ENCODE measurements at places on chromosomes 5 and 9.

DNA sequence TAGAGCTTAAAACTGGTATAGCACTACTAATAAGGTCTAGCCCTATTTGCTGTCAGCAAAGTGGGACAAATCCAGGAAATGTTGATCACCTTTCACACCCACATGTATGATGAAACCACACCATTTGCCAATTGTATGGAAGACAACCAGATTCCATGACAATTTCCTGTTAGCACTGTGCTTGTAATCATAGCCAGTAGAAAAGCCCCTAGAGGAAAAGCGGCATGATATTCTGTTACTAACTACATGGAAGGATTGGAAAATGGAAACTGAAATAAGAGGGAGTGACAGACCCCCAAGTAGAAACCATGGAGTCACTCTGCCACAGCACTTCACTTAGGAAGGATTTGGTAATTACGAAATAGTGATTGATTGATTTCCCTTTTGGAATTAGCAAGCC lies 923 bp downstream of the SPATA6L start:
- no peak for DNase-seq

- no peak for DNase-seq
Observed at GRCh38 chr9:71643330-71643729, 125.0 kb downstream of the CEMIP2 start.

- peak; percentile 89 for DNase-seq
Observed at GRCh38 chr5:176658817-176659511, 11.7 kb downstream of the TSPAN17 start.

- DNase-seq: peak; percentile 90
Observed at GRCh38 chr9:105425816-105426433, 21.9 kb upstream of the FSD1L start.

GRCh38 chr5:14790220-14790619 lies 81.4 kb downstream of the ANKH start:
- DNase-seq: no peak

- no peak for DNase-seq
Observed at GRCh38 chr5:79834754-79835714, 145.4 kb downstream of the CMYA5 start.

GRCh38 chr5:55853041-55853670 lies 2.0 kb downstream of the IL31RA start:
- no peak for DNase-seq

DNA sequence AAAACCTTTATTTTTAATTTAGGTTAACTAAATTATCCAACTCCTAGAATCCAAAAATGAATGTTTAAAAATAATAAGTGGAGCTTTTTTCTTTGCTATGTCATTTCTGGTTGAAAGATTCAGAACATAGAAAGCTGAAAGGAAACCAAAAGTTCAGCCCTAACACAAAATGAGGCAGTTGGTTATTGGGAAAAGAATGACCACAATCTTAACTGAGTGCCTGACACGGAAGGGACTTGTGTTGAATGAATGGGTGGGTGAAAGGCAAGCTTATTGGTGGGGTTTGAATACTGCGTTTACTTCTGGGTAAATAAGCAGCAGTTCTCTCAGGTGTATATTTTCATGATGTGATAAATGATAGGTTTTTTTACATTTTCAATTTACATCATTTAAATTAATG lies 243.5 kb downstream of the IRX1 start:
- DNase-seq: no peak

DNA sequence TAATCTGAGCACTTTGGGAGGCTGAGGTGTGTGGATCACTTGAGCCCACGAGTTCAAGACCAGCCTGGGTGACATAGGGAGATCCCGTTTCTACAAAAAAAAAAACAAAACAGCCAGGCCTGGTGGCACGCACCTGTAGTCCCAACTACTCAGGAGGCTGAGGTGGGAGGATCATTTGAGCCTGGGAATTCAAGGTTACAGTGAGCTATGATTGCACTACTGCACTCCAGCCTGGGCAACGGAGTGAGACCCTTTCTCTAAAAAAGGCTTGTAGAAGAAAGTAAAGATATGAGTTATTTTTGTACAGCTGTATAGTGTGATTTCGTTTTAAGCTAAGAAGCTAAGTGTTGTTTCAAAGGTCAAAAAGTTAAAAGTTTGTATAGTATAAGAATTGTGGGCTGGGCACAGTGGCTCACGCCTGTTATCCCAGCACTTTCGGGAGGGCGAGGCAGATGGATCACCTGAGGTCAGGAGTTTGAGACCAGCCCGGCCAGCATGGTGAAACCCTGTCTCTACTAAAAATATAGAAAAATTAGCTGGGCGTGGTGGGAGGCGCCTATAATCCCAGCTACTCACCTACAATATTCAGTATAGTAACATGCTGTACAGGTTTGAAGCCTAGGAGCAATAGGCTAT lies 18.8 kb downstream of the UBE2R2 start:
- no peak for DNase-seq

DNA sequence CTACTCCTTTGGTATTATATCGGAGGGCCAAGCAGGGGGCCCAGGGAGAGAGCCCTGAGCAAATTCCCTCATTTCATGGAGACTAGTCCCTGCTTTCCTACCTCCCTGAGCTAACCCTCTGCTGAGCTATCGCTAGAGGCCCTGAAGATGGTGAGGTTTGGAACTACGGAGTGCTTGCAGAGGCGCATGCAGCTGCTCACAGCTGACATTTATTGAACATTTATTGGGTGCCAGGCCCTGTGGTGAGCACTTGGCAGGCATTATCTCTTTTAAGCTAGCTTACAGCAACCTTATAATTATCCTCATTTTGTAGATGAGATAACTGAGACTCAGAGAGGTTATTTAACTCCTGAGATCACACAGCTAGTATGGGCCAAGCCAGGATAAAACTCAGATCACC lies 9.8 kb downstream of the FAT2 start:
- no peak for DNase-seq

- peak; percentile 88 for DNase-seq
Observed at GRCh38 chr5:10590226-10590999, 26.5 kb downstream of the ANKRD33B start.

- DNase-seq: no peak
Observed at GRCh38 chr9:113626735-113627495, 163.4 kb downstream of the RGS3 start.

- DNase-seq: peak; percentile 90
Observed at GRCh38 chr9:94922098-94922607, 195.7 kb downstream of the AOPEP start.

DNA sequence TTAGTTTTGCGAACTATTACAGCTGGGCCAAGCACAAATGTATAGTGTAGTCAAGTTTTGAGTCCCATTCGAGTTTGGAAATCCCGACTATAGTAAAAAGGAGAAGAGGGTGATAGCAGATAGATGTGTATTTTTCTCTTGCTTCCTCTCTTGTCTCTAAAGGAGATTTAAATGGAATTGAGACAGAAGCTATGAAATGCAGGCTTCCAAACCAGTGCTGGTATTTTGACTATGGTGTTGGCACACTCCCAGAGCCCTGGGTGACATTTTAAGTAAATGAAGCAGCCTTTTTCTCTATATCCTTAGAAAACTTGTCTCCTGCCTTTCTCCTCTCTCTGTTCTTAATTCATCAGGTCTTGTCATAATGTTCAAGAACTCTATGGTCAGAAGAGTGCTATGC lies 17.7 kb upstream of the AUH start:
- DNase-seq: no peak

DNA sequence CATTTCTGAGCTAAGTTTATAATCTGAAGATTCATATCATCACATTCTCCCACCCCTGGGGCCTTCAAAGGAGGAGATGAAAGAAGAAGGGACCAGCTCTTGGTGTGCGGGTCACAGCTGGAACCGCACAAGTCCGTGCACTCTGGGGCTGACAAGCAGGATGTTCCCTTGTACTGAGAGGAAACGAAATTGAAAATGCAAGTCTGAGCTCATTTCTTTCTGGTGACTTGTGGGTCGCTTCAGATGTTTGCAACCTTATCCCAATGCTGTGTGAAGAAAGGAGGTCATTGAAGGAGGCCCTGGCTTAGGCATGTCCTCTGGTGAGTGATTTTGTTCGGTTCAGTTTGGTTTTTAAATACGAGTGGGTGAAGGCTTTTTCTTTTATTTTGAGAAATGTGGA lies 59.6 kb downstream of the C9orf152 start:
- DNase-seq: no peak

- DNase-seq: peak; percentile 75
Observed at GRCh38 chr9:630817-631216, 210.7 kb upstream of the DMRT1 start.

GRCh38 chr9:9341203-9341602 lies 1271.6 kb downstream of the PTPRD start:
- DNase-seq: peak; percentile 6

- DNase-seq: peak; percentile 90
Observed at GRCh38 chr9:78297672-78297961, 692 bp downstream of the PSAT1 start.

DNA sequence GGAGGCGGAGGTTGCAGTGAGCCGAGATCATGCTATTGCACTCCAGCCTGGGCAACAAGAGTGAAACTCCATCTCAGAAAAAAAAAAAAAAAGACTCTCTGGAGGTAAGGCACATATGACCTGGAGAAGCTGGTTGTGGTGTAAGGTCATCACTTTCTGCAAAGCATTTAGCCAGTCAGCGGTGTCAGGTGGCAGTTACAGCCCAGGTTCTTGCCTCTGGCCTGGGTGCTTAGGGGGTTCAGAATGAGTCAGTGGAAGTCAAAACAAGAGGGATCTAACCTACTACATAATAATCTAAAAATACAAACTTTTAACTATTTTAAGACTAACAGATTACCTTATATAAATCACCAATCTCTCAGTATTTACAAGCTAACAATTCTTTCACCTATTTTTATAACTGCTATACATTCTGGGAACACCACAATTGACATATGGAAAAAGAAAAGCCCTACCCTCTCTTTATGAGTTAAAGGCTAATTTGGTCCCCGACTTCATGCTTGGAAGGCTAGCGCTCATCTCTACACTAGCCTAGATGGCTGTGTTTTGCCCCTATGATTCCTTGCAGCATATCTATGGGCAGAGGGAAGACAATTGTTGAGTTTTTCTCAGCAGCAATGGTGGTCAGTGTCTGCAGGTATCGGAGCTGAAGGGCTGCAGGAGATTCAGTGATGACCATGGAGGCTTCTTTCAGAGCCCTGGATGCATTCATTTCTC lies 29.2 kb downstream of the STOM start:
- no peak for DNase-seq

DNA sequence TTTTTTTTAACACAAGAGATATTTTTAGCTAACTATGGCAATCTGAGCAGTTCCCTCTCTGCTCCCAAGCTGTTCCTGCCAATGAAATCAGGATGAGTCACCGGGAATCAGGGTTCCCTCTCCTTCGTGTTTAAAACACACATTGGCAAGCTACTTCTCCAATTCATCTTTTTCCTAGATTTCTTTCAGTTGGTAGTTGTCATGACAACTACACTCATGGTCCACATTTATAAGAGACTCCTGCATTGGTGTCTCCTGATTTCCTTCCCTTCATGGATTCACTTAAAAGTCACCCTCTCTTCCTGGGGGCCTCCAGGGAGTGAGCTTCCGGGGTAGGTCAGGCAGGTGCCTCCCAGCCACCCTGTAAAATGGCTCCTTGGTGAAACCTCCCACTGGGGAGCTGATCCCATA lies 72.3 kb upstream of the NIPAL4 start:
- peak; percentile 95 for DNase-seq

DNA sequence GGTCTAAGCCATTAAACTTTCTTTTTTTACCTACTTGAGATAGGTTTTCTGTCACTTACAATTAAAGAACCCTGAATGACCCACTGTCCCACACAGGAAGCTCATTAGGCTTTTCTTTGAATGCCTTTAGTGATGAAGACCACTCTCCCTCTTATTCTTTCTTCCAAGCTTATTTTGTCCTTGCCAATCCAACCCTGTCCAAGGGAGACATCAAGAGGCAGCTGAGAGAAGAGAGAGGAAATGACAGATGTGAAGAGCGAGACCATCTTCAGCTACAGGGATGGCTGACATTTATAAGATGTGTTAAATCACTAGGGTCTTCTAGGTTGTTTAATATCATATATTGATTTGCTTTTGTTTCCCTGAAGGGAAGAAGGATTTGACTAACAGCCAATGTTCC lies 133.5 kb downstream of the FAM114A2 start:
- no peak for DNase-seq

DNA sequence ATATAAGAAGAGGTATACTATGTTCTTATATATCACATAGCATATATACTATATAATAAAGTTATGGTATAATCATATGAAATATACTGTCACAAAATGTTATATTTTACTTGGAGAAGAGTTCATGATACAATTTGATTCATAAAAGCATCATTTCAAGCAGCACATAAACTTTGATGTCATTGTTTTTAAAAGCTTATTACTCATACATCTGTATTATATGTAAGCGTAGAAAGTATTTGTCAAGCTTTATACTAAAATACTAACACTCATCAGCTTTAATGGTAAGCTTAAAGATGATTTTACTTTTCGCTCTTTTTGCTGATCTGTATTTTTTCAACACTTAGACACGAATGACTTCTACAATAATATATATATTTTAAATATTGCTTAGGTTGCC lies 34.0 kb upstream of the ZNF618 start:
- peak; percentile 74 for DNase-seq

- peak; percentile 3 for DNase-seq
Observed at GRCh38 chr5:159175547-159175946, 33.8 kb downstream of the RNF145 start.

GRCh38 chr5:139275956-139276355 lies 17.6 kb upstream of the MATR3 start:
- DNase-seq: no peak

GRCh38 chr5:40381016-40381415 lies 298.7 kb upstream of the PTGER4 start:
- DNase-seq: no peak
